ENCODE measurements at places on chromosomes 1 and 21. TPM values are rescaled to one million over a fixed set of nuclear protein-coding genes. Genes with fewer than 3 reads are reported as not detected.

The NGF gene
- total RNA-seq: 0.79 TPM

DNA sequence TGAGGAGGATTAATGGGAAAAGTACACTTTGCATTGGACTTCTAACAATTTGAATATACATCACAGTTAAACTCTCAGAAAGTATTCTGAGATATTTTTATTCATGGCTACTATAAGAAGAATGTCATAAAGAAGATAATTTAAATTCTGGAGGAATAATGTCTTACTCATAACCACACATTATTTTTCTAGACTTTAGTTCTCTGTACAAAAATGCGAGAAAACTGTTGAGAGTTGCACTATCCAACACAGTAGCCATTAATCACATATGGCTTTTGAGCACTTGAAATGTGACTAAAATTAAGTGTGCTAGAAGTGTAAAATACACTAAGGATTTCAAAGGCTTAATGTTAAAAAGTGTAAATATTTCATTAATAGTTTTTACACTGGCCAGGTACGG is 53.8 kb downstream of the CRB1 start:
- H3K4me3 ChIP-seq: no peak overlapping the region
- no peak overlapping the region for H3K27ac ChIP-seq
- no peaks in the 10 kb centered on the region for H3K4me1 ChIP-seq
- DNase-seq: no peak

DNA sequence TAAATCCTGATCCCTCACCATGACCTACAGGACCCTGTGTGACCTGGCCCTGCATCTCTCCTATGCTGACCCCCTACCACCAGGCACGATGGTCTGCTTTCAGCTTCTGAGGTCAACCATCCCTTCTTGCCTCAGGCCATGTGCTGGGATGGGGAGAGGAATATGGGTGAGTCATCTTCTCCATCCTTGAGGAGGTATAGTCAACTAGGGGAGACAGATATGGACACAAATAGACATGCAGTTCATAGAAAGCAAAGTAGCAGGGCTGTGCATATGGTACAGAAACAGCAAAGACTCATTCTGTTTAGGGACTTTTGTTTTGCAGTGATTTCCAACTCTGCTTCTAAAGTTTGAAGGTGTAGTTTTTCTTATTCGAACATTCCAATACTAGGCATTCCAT is 250.8 kb upstream of the FGGY start:
- no peaks in the 10 kb centered on the region for H3K36me3 ChIP-seq
- DNase-seq: no peak
- no peak overlapping the region for H3K27ac ChIP-seq
- no peaks in the 10 kb centered on the region for H3K4me1 ChIP-seq
- H3K4me3 ChIP-seq: no peak overlapping the region
- no peaks in the 10 kb centered on the region for H3K27me3 ChIP-seq

GRCh38 chr1:39413902-39414528 is 77.4 kb upstream of the BMP8A start:
- no peak overlapping the region for H3K4me3 ChIP-seq
- H3K27ac ChIP-seq: no peak overlapping the region
- peaks cover 44% of the 10 kb centered on the region for H3K4me1 ChIP-seq
- peaks cover 7% of the 10 kb centered on the region for H3K36me3 ChIP-seq

DNA sequence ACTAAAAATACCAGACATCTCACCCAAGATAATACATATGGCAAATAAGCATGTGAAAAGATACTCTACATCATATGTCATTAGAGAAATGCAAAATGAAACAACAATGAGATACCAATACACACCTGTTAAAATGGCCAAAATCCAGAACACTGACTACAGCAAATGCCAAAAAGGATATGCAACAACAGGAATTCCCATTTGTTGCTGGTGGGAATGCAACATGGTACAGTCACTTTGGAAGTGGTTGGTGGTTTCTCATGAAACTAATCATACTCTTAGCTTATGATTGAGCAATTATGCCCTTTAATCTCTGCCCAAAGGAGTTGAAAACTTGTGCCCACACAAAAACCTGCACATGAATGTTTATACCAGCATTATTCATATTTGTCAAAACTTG is 6.4 kb upstream of the RGS2 start:
- no peak overlapping the region for H3K4me3 ChIP-seq

All from liver (tissue), 10 donors.